RCC 7860 (cell line): ENCODE measurements at places on chromosomes 6 and 20.

DNA sequence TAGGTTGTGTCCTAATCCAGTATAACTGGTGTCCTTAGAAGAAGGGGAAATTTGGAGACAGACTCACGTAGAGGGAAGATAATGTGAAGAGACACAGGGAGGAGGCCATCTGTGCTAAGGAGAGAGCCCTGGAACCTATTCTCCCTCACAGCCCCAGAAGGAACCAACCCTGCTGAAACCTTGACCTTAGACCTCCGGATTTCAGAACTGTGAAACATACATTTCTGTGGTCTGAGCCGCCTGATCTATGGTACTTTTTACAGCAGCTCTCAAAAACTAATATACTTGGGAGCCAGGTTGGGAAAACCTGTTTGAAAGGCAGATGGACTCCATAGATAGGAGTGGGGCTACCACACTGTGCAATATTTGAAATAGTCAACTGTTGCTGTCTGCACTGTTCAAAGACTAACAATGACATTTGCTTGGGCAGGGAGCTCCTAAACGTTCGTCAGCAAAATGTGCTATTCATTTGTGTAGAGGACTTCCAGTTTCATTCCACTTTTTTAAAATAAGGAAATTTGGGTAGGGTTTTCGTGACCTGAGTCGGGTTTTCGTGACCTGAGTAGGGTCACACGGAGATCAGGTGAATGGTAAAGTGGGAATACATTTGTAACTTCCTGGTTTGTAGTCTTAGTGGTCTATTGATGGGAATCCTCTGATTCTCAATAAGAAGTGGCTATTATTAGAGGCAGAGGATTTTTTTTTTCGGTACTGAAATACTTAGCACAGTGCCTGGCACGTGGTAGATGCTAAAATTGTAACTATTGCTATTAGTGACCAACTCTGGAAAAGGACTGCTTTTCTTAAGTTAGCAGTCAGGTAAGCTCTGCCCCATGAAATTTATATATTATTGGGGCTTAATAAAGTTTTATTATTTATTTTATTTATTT lies 11.4 kb downstream of the TAGAP start:
- no peak for DNase-seq

GRCh38 chr20:60095456-60095855 lies 137.2 kb downstream of the CDH26 start:
- DNase-seq, result no peak

GRCh38 chr20:23937303-23938117 lies 51.1 kb downstream of the GGTLC1 start:
- no peak for DNase-seq

DNA sequence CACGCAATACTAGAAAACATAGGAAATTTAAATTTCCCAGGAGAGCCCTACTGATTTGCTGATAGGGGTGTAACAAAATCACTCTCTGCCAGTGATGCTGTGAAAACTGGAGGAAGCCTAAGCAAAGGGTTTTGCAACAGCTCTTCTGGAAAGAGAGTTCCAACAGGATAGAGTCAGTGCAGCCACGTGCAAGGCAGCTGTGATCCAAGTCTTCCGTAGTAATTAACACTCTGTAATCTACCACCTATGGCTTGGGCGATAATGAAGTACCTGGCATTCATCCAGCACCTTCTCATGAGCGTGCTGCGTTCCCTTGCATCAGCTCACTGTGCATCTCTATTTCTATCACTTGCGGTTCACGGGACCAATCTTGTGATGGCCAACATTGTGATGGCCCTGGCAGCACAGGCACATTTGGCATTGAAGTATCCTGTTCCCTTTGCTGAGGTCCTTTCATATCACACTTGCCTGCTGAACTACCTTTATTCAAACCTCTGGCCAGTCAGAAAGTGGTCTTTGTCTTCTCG lies 48.2 kb downstream of the IRF4 start:
- DNase-seq, result no peak

DNA sequence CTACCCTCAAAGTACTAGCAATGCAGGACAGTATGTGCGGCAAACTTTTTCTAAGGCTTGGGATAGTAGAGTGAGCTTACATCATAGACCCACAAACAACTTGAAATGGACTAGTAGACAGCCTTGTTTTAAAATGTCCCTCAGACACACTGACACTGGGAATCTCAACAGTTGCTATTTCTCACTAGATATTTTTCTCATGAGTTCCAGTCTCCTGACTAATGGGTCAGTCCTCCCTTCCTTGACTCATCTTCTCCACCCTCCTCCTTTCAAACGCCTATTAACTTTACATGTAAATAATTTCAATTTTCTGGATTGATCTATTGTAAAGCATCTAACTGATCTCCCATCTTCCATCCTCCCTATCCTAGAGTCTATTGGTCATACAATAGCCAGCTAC lies 308.3 kb upstream of the PREP start:
- DNase-seq, result no peak

GRCh38 chr20:11012975-11013374 lies 339.2 kb upstream of the JAG1 start:
- no peak for DNase-seq

- DNase-seq, result no peak
Measured at GRCh38 chr6:33174784-33175183, 17.5 kb downstream of the COL11A2 start.

DNA sequence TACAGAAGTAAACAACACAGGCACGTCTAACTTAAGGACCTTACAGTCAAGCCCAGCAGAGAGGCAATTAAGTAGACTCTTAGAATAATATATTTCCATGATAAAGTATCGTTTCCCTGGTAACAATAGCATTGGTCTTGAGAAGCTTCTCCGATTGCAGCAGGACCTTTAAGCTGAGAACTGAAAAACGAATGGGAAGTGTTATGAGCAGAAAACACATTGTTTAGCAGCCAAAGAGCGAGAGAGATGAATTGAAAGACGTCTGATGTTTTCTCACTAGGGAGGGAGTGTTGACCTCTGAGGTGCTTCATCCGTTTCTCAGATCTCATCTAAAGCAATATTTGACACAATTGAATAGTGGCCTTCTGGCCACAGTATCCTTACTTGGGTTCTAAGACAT lies 855 bp downstream of the BYSL start:
- no peak for DNase-seq

DNA sequence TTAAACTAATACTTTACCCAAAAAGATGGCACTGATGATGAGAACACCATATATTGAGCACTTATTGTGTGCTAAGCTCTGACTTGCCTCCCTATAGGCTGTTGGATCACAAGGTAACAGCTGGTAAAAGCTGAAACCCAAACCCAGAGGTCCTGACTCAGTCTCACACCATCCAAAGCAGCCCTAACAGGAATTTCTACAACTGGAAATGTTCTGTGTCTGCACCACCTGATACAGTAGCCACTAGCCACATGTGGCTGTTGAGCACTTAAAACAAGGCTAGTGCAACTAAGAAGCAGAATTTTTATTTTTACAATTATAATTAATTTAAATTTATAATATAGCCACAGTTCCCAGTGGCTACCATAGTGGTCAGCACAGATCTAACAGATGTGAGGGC lies 15.6 kb upstream of the MATN4 start:
- no peak for DNase-seq

DNA sequence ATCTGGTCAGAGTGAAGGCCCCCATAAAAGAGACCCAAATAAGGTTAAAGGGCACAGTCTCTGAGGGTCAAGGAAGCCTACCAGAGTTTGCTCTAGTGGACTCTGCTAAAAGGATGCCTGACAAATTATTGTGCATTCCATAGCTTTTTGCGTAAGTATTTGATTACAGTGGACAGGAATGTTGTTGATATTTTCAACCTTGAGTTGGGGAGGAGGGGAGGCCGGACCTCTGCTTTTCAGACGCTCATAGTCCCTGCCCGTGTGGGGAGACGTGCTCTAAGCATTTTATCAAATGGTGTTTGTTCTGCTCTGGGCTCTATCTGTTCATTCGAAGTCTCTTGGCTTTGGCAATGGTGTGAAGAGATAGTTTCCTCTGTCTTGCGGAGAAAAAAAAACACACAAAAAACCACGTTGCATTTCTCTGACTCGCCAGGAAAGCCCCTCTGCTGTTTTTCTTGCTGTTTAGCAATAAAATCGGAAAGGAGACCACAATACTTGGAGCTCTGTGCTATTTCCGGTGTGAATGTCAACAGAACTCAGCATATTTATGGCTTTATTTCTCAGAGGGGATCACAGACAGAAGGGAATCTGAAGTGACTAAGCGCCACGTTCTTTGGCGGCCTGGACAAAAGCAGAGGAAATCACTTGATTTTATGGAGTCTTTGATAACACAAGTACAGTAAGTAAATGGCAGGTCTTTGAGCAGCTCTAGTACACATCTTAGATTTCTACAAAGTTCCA lies 159.8 kb downstream of the ZFP64 start:
- DNase-seq, result peak; percentile 20

DNA sequence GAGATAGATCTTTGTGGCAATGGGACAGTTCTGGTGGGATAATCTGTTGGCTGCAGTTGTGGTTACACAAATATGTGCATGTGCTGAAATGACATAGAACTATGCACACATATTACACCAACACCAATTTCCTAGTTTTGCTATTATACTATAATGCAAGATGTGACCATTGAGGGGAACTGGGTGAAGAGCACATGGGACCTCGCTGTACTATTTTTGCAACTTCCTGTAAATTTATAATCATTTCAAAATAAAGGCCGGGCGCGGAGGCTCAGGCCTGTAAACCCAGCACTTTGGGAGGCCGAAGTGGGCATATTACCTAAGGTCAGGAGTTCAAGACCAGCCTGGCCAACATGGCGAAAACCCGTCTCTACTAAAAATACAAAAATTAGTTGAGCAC lies 8.7 kb downstream of the ARMC12 start:
- no peak for DNase-seq

DNA sequence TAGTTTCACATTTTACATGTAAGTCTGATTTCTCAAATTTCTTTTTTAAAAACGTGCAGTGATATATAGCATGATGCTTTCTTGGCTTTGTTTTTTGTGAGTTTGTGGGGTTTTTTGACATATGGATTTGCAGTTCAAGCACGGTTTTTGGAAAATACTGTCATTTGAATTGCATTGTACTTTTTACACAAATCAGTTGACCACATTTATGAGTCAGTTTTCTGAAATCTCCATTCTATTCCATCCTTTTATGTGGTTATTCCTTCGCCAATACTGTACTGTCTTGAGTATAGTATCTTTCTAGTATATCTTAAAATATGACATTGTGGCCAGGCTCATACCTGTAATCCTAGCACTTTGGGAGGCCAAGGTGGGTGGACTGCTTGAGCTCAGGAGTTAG lies 890.0 kb upstream of the CITED2 start:
- no peak for DNase-seq

GRCh38 chr6:56854086-56854485 lies 100.8 kb upstream of the BEND6 start:
- no peak for DNase-seq

DNA sequence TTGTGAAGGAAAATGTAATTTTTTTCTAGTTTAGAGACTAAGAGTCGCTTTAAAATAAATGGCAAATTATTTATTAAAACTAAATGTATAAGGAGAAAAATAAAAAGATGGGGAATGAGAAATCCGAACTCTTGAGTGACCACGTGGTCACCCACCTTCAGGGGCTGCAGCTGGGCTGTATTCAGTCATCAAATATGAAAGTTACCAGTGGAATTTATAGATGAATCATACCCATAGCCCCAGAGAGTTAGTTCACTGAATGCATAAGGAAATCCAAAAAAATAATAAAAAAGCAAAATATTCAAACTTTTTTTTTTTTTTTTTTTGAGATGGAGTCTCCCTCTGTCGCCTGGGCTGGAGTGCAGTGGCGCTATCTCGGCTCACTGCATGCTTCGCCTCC lies 947.7 kb upstream of the ADGRB3 start:
- DNase-seq, result no peak

DNA sequence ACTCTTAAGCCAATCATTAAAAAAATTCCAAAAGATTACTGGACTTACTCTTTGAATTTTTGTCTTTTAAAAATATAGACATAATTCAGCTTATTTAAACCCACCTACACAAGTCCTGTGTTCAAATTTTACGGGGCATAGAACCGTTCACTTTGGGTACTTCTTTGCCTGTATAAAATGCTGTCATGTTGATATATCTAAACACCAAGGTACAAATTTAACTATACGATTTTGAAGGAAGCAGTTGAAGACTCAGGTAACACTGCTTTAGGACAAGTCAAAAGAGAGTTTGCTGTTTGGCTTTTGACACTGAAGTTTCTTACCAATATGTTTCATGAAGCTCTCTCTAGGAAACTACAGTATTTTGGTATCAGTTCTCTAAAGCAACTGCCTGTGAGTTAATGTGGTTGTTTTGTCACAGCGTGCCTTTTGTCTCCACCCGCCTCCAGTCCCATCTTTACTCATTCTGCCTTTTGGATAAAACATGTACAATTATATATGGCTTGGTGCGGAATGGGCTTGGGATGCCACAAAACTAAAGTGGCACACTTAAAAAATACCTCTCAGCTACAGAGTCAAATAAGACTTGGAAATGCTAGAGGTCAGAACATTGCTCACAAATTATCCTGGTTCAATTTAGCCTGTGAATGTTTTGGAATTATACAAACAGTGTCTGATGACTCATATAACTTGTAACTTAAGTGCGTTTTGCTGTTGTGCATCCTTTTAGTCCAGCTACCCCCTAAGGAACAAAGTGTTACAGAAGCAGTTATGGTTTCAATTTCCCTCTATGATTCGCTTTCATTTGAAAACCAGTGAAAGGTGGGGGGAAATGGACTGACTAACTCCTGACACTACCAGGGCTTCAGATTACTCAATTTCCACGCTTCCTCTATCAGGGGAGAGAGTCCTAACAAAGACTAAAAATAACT lies 38.7 kb downstream of the RGS17 start:
- DNase-seq, result peak; percentile 45

- no peak for DNase-seq
Measured at GRCh38 chr6:52307900-52308372, 23.4 kb upstream of the MCM3 start.

DNA sequence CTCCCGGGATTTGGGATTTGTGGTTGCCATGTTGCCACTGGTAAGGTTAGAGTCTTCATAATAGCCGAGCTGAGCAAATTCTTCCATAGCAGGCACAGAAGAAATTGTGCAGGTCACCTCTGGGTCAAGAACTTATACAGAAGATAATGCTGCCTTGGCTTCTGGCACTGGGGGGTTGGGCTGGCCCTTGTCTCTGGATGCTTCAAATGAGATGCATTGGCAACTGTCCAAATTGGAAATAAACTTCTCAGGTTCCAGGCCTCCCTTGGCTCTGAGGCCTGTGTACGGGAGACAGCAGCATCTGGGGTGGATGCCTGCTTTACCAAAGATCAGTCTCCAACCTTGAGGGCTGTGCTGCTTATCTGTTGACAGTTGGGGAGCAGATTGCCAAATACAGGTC lies 26.2 kb downstream of the MYO6 start:
- DNase-seq, result no peak

GRCh38 chr20:17556837-17557674 lies 12.8 kb upstream of the DSTN start:
- DNase-seq, result no peak

DNA sequence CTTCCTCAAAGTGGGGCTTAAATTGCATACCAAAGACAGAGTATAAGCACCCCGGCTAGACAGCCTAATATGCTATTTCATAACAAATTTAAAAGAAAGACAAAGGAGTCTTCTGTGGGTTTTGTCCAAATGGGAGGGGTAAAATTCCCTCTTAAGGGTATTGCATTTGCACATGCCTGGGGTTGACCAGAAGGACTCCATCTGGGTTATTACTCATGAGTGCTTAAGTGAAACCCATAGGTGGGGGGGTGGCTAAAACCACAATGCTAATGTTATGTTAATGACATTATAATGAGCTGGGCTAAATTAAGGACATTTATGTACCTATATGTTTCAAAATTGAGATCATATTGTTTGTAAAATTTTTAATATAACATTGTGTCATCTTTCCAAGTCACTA lies 15.0 kb downstream of the IMPG1 start:
- no peak for DNase-seq
